Body of pancreas (tissue), 4 donors: ENCODE measurements at places on chromosomes 1 and 21. TPM values are rescaled to one million over a fixed set of nuclear protein-coding genes. Genes with fewer than 3 reads are reported as not detected.

- no peak for DNase-seq
Observed at GRCh38 chr21:46091631-46092025, 6.3 kb upstream of the COL6A2 start.

BRDT gene
- total RNA-seq = not detected

DNA sequence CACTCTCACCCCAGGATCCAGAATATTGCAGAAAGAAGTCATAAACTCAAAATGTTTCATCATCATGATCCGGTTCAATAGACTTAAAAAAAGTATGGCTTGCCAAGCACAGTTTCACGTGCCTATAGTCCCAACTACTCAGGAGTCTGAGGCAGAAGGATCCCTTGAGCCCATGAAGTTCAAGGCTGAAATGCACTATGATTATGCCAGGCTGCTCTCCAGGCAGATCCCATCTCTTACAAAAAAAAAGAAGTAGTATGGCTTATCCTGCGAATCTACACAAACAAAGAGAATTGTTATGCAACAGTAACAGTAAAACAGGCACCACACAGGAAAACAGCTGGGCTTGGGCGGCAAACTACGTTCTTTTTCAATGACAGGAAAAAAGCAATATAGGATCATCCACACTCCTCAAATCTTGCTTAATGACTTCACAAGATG lies 76.2 kb downstream of the EIF4G3 start:
- no peak for DNase-seq

DNA sequence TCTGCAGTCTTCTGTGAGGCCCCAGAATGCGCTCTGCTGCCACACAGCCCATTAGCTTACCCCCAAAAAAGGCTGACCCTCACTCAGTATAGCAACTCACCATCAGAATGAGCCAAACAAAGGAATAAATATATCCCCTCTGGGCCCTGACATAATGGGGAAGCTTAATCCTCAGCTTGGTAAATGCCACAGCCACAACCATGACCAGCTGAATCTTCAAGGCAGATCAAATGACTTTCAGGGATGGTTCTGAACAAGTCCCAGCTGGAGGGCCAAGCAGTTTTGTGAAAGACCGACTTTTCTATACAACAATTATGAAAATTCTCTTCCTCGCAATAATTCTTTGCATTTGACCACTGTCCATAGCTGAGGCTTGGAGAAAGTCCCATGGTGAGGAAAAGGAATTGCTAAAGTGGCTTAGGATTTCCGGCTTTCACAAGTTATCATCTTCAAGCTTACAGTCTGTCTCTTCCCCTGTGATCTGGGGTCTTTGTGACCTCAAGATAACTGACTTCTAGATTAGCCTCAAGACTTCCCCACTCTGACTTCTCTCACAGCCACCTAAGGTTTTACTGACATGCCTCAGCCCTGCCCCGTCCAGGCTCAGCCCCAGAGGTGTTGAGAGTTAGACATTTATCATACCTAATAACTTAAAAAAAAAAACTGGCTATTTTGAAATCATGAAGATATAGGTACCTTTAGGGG lies 47.8 kb upstream of the PBX1 start:
- no peak for DNase-seq
